ENCODE measurements at places on chromosomes 1 and 21.

GRCh38 chr1:184212649-184213314 lies 161.3 kb downstream of the TSEN15 start:
- no peak for DNase-seq

GRCh38 chr1:52798331-52798730 lies 44.2 kb upstream of the ZYG11A start:
- DNase-seq, result no peak

- no peak for DNase-seq
Measured at GRCh38 chr1:192913683-192914082, 104.8 kb downstream of the RGS2 start.

DNA sequence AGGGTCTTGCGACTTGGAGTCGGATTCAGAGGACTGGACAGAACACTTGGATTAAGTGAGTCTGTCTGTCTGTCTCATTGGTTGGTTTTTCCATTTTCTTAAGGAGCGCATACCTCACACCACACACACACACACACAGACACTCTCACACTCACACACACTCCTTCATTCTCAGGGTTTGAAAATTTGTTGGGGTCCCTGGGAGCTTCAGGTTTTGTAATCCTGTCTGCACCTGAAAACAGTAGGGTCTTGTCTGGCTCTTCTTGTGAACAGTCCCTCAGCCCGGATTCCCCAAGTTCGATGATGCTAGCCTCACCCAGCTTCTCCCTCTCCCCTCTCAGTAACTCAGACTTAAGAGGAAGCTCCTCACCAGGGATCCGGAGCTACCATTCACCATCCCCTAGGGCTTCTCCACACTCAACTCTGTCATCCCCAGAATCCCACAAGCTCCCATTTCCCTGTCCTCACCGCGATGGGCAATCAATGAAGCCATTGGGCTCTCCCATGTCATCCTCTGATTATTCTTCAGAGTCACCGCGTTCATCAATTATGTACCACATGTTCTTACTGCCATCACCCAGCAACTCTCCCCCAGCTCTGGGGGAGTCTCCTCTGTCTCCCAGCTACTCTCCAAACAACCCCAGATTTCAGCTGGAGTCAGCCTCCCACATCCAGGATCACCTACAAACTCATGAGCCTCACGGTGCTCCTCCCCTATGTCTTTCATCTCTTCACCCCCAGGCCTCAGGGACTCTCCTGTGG lies 1530.9 kb upstream of the TPTE start:
- DNase-seq, result no peak

DNA sequence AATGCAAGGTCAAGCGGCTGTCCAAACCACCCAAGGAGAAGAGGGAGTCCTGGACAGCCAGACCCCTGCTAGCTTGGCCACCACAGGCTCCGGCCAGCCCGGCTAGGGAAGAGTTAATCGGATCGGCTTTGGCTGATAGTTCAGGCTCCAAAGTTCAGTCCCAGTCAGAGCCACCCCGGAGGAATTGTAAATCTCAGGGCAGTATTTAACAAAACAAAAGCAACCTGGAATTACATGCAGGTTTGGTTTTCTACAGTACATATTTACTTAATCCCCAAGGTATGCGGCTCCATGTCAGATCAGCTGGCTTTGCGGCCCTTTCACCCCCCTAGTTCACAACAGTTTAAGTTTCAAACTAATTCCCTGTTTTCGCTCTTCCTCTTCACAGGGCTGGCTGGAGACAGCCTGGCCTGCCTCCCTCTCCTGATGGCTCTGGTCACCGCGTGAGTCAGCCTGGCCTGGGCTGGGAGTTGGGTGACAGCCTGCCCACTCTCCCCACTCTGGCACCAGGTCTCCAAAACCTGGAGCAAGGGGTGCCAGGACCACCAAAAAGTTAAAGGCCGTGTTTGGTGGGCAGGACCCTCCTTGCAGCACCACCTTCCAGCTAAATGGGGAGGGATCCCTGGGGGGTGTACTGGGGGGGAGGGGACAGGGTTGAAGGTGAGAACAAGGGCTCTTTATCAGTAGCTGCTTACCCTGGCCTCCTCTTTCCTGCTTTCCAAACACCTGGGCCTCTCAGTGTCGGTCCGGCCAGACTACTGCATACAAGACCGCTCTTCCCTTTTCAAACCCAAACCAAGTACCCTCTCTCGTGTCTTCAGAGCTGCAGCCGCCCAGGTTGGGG lies 1.9 kb downstream of the DHRS3 start:
- no peak for DNase-seq
